ENCODE measurements at places on chromosomes 6 and 20.

DNA sequence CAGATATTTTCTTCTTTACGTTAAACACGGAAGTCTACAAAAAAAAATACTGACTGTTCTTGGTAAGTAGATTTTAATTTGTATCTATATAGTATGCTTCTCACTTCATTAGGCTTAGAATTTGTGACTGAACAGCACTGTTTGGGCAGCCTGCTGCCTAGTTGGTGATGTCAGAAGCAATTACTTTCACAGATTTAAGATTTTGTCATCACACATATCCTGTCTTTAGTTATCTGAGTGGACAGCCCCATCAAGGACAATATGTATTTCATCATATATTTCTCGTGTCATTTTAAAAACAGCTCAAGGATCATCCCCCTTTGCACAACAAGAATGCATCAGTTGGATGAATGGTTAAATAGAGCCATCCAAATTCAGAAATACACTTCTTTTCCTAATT lies 338.4 kb upstream of the CITED2 start:
- DNase-seq = no peak

GRCh38 chr20:50472693-50473664 lies 37.2 kb upstream of the PTPN1 start:
- no peak for DNase-seq

DNA sequence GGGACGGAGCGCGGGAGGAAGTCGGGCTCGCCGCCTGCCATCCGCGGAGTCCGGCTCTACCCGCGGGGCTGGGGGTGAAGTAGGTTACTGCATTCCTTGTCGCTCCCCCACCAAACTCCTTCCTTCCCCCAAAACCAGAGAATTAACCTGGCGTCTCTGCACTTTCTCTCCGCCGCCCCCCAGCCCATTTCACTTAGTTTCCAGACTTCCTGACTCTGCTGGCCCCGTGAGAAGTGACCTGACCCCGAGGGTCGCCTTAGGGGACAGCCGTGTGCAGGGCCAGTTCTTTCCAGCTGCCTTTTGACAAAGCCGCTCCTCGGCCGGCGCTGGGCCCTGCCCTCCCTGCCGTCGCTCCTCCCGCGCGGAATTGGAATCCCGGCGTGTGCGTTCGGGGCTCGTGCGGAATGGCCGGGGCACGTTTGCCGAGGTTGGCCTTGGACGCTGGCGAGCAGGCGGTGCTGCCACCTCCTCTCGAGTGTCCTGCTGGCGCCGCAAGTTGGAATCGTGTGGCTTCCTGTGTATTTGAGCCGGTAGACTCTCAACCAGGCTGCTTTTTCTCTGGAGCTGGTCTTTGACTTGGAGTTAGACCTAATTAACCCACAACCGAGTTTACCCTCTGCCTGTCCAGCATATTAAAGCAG lies 650 bp downstream of the DCBLD1 start:
- DNase-seq = peak; percentile 60

DNA sequence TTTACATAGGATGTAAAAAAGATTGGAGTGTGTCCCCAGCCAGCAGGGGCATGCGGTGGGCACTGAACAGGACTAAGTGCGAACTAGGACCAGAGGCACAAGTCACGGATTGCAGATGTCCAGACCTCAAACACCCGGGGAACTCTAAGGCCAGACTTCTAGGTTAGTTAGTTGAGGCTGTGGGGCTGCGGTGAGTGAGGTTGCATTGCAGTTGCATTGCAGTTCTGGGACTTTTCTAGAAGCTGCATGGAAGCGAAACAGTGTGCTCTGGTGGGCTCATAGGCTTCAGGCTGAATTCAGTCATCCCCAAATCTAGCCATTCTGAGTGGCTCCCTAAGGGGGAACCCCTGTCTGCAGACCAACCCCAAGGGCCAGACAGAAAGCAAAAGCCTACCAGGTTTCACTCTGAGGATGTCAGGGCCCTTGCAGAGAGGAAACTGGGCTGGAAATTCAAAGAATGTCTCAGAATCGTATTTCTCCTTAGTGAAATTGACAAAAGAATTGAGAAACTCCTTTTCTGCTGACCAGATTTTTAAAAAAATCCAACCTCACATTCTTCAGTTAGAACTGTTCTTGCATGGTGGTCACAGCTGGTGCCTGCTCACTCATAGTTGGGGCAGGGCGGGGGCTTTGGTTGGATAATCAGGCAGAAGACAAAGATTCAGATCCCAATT lies 182.8 kb downstream of the ZDHHC14 start:
- no peak for DNase-seq

DNA sequence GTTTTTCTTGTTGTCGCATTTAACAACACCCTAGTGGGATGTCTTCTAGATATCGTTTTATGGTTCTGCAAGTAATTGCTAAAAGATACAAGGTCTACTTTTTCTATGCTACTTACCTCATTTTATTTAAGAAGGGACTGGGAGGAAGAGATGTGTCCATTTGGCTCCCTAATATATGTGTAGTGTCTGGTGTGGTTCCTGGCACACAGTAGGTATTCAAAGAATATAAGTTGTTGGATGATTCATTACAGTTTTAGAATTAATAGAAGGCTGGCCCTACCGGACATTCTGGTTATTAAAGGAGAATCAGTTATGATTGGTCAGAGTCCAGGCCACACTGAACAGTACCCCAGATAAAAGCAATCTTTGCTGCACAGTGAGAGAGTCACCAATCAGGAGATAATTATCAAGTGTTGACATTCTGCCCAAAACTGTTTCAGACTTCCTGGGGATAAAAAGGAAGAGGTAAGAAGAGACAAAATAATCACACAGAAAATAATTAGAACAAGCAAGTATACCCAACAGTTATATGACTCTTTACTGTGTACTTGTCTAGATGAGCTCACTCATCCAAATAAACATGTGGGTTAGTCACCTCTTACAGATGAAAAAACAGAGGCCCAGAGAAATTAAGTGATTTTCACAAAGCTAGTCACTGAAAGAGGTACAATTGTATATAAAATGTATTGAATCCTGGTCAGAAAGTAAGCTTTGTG lies 7.0 kb downstream of the TMEM244 start:
- peak; percentile 62 for DNase-seq

DNA sequence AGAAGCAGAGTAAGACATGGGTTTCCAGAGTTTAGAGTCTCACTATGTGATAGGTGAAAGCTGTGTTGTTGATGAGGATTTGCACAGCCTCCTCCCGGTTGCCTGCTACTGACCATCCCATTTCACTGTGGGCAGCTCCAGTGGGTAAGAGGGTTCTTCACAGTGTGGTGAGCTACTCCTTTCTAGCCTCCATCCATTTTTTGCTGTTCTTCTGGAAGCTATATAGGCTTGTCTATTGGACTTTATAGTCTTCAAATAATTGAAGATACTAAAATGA lies 13.4 kb downstream of the UST start:
- DNase-seq = no peak

- DNase-seq = peak; percentile 74
Observed at GRCh38 chr20:48277266-48277665, 492.0 kb upstream of the SULF2 start.

- peak; percentile 47 for DNase-seq
Observed at GRCh38 chr6:8059129-8059528, 5.1 kb downstream of the BLOC1S5 start.

DNA sequence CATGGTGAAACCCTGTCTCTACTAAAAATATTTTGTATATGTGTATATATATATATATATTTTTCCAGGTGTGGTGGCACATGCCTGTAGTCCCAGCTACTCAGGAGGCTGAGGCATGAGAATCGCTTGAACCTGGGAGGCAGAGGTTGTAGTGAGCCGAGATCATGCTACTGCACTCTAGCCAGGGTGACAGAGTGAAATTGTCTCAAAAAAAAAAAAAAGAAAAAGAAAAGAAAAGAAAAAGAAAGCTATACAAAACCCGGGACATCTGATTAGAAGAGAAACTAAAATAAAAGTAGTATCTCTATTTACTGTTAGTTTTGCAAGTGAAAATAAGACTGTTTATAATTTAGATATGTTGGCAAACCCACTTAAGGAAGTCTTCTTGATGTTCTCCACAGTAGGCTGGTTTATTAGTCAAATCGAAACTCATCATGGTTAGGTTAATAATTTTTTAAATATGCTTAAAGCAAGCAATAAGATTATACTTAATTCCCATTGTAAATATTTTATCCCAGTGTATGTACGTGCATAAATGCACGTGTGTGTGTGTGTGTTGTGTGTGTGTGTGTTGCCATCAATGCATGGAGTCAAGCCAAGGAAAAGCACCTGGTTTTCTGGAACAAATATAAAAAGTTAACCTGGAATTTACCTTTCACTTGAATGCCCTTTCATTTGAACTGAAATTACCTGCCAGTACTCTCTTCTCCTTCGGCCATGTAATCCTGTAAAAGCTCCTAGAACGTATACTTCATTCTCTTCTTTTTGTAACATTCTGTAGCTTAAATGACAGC lies 7.1 kb downstream of the VNN2 start:
- DNase-seq = no peak

- DNase-seq = no peak
Observed at GRCh38 chr6:4879741-4880275, 103.6 kb downstream of the CDYL start.

- peak; percentile 68 for DNase-seq
Observed at GRCh38 chr6:121201105-121201504, 133.2 kb downstream of the TBC1D32 start.

DNA sequence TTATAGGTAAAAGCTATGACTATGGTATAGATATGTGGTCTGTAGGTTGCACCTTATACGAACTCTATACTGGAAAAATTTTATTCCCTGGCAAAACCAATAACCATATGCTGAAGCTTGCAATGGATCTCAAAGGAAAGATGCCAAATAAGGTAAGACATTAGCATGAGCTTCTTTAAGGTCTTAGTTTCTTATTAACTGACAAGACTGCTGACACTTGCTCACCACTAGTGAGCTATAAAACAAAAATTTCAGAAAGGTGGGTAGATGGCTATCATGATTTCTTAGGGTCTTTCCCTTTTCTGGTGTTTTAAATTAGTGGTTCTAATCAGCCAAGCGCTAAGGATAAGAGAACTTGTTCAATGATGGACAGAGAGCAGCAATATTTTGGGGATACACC lies 21.9 kb downstream of the FAM217A start:
- DNase-seq = no peak

DNA sequence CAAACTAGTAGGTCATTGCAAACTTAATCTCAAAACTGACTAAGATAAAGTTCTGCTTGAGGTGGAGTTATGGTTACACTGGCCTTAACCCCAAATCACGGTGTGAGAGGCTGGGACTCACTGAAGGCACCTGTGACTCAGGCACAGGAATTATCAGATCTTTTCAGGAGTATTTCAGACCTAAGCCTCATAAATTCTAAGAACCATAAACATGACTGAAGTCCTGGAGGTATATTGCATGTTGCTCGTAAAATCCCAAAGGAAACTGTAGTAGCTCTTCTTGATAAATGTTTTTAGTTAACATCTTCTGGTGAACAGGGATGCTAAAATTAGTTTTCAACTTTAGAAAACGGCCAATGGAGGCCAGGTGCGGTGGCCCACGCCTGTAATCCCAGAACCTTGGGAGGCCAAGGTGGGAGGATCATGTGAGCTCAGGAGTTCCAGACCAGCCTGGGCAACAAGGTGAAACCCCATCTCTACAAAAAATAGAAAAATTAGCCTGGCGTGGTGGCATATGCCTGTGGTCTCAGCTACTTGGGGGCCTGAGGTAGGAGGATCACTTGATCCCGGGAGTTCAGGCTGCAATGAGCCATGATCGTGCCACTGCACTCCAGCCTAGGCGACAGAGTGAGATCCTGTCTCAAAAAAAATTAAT lies 36.5 kb downstream of the DZANK1 start:
- no peak for DNase-seq

DNA sequence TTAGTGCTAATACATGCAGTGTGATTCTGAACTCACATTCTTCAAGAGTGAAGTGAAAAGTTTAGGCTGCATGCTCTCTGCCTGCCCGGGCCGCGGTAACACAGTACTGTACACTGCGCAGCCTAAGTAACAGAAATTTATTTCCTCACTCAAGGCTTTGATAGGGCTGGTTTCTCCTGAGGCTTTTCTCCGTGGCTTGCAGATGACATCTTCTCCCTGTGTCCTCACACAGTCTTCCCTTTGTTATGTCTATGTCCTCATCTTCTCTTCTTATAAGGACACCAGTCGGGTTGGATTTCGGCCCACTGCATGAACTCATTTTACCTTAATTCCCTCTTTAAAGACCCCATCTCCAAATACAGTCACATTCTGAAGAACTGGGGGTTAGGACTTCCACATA lies 51.1 kb upstream of the TMEM170B start:
- DNase-seq = no peak

- DNase-seq = no peak
Observed at GRCh38 chr6:159201336-159201735, 32.1 kb downstream of the FNDC1 start.

DNA sequence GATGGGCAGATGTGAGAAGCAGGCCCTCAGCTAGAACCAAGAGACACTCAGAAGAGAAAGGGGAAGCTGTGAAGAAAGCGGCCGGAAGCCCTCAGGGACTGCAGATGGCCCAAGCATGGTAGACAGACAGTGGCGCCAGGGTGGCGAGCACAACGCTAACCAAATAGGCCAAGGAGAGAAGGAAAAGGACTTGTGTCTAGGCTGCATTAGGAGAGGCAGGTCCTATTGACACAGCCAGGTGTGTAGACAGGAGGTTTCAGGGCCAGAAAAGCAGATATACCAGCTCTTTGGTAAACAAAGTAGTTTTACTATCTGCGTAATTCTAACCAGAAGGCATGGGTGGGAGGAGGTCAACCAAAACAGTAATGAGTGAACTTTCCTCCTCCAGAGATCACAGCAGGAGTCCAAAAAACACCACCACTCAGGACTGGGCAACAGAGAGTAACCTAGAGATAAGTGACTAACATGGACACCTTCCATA lies 15.8 kb upstream of the MAP7 start:
- no peak for DNase-seq

- DNase-seq = peak; percentile 59
Observed at GRCh38 chr6:24484657-24485323, 4.6 kb downstream of the GPLD1 start.

- no peak for DNase-seq
Observed at GRCh38 chr6:121830736-121831135, 395.3 kb downstream of the GJA1 start.

- no peak for DNase-seq
Observed at GRCh38 chr6:52966101-52966500, 29.0 kb downstream of the GSTA4 start.

- no peak for DNase-seq
Observed at GRCh38 chr6:170166511-170167122, 124.3 kb downstream of the DLL1 start.

GRCh38 chr6:144335914-144336313 lies 50.8 kb downstream of the UTRN start:
- DNase-seq = peak; percentile 67
